ENCODE measurements at places on chromosomes 2 and 18.

DNA sequence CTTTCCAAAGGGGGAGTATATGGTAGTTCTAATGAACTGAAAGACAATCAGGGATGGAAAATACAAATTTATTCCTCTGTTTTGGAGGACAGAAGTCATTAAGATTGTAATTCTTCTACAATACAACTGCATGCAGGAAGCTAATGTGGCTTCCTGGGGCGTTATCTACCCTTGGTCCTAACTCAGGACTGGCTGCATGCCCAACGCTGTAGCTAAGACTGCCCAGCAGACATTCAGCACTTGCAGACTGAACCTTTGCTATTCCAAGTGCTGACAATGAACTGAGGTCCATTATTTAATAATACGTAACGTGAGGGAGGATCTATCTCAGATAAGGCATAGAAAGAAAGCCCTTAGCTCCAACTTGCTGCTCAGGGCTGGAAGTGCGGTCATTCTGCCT, 53.2 kb downstream of the ZAP70 start:
- no peak for DNase-seq

DNA sequence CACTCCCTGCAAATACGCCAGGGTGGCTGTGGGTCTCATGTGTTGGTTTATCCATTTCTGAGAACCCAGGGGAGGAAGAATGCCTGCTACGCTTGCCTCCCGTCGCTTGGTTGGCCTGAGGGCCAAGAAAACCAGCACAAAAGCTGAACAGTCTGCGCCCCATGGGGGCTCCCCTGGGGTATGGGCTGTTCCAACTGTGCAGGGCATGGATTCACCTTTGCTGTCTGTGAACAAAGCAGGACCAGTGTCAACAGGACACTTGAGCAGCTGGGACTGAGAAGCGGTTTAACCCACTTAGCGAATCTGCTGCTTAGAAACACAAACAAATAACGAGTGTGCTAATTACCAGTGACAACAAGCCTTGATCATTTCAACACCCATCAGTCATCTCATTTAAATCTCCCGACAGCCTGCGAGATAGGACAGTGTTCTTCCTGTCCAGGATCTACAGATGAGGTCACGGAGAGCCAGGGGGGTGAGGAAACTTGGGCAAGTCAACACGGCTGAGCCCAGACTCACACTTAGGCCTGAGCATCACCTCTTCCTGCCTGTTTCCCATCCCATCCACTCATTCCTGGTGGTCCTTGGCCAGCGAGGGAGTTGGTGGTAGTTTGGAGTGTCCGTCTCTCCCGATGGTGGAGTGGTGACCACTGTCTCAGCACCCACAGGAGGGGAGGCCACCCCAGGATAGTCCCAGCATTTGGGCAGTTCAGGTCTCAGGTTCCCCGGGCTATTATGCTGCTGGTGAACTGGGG, 111.6 kb upstream of the HAAO start:
- DNase-seq, result no peak

DNA sequence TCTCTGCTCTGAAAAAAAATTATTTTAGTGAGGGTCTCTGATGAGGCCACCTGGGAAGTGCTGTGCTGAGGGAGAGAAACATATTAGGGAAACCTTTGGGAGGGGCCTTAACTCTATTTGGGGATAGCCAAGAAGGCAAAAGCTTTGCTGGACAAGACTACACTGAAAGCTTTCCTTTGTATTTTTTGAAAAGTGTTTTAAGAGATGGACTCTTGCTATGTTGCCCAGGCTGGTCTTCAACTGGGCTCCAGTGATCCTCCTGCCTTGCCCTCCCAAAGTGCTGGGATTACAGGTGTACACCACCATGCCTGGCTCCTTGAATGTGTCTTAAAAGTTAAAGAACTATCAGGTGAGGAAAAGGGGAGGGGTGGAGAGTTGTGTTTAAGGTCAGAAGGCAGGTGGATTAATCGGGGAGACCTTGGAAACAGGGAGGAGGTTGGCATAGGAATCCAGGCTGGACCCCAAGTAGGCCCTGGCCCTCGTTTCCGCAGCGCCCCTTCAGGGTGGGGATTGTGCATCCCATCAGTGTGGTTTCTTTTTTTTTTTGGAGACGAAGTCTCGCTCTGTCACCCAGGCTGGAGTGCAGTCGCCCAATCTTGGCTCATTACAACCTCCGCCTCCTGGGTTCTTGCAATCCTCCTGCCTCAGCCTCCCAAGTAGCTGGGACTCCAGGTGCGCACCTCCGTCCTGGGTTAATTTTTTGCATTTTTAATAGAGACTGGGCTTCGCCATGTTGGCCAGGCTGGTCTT, 92.1 kb downstream of the MYCN start:
- DNase-seq, result no peak

DNA sequence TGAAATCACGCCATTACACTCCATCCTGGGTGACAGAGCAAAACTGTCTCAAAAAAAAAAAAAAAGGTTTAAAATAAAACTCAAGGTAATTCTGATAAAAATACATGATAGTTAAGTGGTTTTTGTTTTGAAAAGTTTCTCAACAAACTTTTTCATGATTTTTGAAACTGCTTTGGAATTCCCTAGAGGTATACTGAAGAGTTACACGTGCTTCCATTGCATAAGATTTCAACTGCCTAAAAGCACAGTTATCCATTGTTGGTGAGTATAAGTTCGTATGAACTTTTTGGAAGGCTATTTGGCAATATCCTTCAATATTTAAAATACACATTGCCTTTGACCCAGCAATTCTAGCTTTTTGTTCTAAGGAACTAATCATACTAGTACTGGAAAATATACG, 74.9 kb downstream of the USP34 start:
- no peak for DNase-seq

- DNase-seq, result no peak
Measured at GRCh38 chr2:144211826-144212225, 308.1 kb downstream of the ZEB2 start.

- no peak for DNase-seq
Measured at GRCh38 chr2:172751564-172751963, 15.9 kb downstream of the RAPGEF4 start.

- DNase-seq, result no peak
Measured at GRCh38 chr2:234951664-234952269, at the start of gene SH3BP4. Gene SH3BP4 (plus strand): TSS chr2:234952017. CDS start chr2:235035003, 82,986 bp downstream.

DNA sequence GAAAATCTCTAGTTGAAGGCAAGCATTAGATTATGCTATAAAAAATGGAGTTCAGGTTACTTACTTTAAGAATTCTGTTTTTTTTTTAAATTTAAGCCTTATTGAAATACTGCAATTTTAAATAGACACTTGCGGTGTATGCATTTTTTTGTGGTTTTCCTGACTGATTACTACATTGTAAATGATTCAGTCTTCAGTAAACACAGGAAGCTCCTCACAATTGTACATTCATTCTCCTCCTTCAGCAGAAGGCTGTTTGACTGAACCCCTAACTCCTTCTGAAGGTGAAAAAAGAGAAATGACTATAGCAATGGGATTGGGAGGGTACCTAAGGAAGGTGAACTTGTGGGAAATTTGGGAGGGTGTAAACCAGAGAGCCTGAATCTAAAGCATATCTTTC, 136.1 kb downstream of the GCA start:
- DNase-seq, result no peak

GRCh38 chr2:48530033-48530811, at the start of gene STON1:
Gene STON1 (plus strand): TSS chr2:48530154. CDS start chr2:48580634, 50,480 bp downstream.
- no peak for DNase-seq

GRCh38 chr18:48889115-48889941, 61.4 kb downstream of the SMAD7 start:
- no peak for DNase-seq

DNA sequence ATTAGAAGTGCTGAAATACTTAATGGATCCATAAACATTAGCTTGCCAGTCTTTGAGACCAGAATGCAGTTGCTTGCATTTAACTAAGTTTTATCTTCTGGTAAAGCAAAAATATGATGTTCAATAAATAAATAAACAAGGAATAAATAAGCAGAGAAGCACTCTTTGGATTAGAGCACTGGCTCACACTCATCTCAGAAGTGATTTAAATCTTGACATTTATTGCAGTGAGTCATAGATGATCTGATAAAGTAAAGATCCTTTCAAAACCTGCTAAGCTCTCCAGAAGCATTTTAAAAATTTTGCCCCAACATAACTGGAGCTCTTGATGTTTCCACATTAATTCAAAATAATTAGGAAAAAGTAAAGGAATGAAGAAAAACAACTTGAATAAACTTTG, 66.8 kb downstream of the KYNU start:
- DNase-seq, result no peak

GRCh38 chr2:212893216-212893615, 258.2 kb downstream of the IKZF2 start:
- DNase-seq, result no peak

DNA sequence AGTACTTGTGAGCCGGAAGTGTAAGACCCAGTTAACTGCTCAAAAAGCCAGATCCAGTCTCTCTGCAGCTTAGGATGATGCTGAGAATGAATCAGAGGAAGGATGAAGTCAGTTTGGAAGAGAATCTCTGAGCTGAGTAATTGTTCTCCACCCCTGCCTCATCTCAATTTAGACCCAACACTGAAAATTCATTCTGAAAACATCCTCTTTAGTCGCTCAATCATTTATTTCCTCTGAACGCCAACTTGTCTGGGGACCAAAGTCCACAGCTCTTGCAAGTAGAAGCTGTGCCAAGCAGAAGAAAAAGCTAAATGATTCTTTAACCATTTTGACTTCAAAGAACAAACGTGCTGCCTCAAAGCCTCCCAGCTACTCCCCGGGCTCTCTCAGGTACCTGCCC, 177.1 kb upstream of the KLHL29 start:
- no peak for DNase-seq

DNA sequence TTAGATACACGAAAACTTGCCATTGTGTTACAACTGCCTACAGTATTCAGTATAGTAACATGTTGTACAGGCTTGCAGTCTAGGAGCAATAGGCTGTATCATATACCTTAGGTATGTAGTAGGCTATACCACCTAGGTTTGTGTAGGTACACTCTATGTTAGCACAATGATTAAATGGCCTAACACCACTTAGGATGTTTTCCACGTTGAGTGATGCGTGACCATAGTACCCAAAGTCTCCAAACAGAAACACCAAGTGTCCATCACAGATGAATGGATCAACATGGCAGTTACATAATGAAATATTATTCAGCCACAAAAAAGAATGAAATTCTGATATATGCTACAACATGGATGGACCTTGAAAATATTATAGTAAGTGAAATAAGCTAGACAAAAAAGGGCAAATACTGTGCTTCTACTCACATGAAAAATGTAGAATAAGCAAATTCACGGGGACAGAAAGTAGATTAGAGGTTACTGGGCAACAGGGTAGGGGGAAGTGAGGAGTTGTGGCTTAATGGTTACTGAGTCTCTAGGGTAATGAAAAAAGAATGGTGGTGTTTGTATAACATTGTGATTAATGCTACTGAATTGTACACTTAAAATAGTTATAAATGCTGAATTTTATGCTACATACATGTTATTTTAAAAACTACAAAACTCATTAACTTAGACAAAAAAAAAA, 62.6 kb downstream of the TMEM131 start:
- DNase-seq, result no peak

DNA sequence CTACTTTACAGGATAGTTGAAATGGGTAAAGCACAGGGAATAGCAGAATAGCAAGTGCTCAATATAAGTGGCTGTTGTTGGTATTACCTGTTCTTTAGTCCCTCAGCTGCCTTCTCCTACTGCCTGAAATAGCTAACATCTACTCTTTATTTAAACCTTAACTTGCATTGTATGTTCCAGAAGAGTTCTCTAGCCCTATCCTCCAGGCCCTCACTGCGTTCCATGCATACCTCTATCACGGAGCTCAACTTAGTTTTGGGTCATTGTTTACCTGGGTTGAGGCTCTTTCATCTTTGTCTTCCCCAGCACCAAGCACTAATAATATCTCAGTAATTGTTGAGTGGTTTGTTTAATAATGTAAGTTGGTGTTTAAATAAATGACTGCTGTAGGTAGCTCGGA, 242.2 kb upstream of the FANCL start:
- no peak for DNase-seq

DNA sequence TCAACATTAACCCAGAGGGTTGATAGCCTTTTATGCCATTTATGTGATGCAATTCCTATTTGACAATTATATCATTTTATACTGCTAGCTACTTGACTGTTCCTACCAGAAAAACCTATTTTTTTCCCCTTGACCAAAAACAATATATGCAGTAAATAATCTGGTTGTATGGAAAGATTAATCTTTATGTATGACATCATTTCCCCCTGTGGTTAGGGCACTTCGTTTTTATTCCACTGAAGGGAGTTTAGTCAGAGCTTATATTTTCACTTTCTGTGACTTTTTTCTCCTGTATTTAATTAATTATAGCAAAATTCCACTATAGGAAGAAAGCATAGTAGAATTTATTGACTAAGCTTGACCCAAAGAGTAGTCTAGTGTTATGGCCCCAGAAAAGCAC, 107.6 kb downstream of the HAUS1 start:
- no peak for DNase-seq
